Adrenal gland (tissue), 19 donors: ENCODE measurements at places on chromosomes 5 and 9.
A peak's percentile ranks its signal among the peaks of the same experiment; 100 is the strongest.

DNA sequence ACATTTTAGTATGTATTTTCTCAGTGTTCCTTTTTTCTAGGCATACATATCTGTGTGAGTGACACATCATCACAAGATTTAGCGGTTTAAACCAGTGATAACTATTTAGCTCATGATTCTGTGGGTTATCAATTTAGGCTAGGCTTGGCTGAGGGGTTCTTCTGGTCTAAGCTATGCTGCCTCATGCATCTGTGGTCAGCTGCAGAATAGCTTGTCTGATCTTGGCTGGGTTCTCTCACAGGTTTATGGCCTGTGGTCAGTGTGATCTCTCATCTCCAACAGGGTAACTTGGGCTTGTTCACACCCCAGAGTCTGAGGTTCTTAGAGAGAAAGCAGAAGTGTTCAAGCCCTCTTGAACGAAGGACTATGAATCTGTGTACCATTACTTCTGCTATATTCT lies 363.3 kb downstream of the KDM4C start:
- no peaks in the 10 kb centered on the region for H3K4me1 ChIP-seq
- no peaks in the 10 kb centered on the region for H3K27me3 ChIP-seq
- H3K36me3 ChIP-seq, result no peaks in the 10 kb centered on the region
- H3K4me3 ChIP-seq, result no peak overlapping the region

GRCh38 chr5:142078221-142078620 lies 30.4 kb upstream of the NDFIP1 start:
- H3K27ac ChIP-seq, result no peak overlapping the region
- H3K36me3 ChIP-seq, result no peaks in the 10 kb centered on the region
- no peaks in the 10 kb centered on the region for H3K4me1 ChIP-seq

DNA sequence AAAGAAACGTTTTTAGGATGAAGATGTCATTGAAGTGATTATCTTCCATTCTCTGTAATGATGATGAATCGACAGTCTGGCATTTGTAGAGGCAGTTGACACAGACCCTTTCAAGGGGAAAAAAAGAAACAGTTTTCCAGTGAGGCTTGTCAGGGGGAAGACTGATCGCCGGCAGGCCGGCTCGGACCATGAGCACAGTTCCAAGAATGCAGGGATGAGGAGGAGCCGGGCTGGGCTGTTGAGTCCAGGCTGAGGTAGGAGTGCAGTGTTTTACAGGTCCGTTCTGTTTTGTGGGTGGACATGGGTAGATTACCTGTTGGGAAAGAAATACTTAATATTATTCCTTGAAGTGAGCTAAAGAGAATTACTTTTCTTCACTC lies 194.6 kb downstream of the AOPEP start:
- H3K27me3 ChIP-seq, result no peaks in the 10 kb centered on the region
- H3K27ac ChIP-seq, result peak overlapping the region; percentile 64
- no peak overlapping the region for H3K4me3 ChIP-seq
- H3K4me1 ChIP-seq, result no peaks in the 10 kb centered on the region
- peak; percentile 39 for DNase-seq
- H3K36me3 ChIP-seq, result no peaks in the 10 kb centered on the region

- H3K36me3 ChIP-seq, result no peaks in the 10 kb centered on the region
- no peaks in the 10 kb centered on the region for H3K27me3 ChIP-seq
- H3K4me1 ChIP-seq, result peaks cover 39% of the 10 kb centered on the region
- H3K27ac ChIP-seq, result no peak overlapping the region
- no peak for DNase-seq
Observed at GRCh38 chr9:125523681-125524080, 183.3 kb downstream of the MAPKAP1 start.

GRCh38 chr5:77645158-77645994 lies 6.9 kb upstream of the OTP start:
- peaks cover 4% of the 10 kb centered on the region for H3K4me1 ChIP-seq
- no peak overlapping the region for H3K27ac ChIP-seq
- H3K27me3 ChIP-seq, result peaks cover 55% of the 10 kb centered on the region

- H3K36me3 ChIP-seq, result no peaks in the 10 kb centered on the region
- H3K27me3 ChIP-seq, result no peaks in the 10 kb centered on the region
- no peaks in the 10 kb centered on the region for H3K4me1 ChIP-seq
- no peak for DNase-seq
- H3K27ac ChIP-seq, result no peak overlapping the region
Observed at GRCh38 chr5:1770443-1770802, 29.2 kb downstream of the MRPL36 start.

- no peaks in the 10 kb centered on the region for H3K27me3 ChIP-seq
- H3K36me3 ChIP-seq, result no peaks in the 10 kb centered on the region
- H3K4me3 ChIP-seq, result no peak overlapping the region
- no peak overlapping the region for H3K27ac ChIP-seq
- no peaks in the 10 kb centered on the region for H3K4me1 ChIP-seq
Observed at GRCh38 chr5:65262649-65263059, 219.1 kb downstream of the ADAMTS6 start.

DNA sequence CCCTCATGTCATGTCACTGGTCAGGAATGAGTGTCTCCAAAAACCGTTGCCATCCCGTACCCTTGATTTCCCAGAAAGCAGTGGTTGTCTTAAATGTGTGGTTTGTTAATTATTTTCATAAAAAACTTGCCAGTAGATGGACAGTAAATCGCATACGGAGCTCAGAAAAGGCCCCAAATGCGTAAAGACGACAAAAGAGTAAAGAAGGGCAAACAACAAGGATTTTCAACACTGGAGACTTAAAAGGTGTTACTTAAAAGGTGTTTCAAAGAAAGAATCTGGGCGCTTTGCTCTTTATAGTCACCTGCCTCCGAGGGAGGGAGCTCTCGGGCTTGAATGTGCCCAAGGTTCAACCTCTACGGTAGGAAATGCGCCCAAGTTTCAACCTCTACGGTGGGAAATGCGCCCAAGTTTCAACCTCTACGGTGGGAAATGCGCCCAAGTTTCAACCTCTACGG lies 734 bp downstream of the KIF27 start:
- H3K27ac ChIP-seq, result peak overlapping the region; percentile 83
- H3K27me3 ChIP-seq, result no peaks in the 10 kb centered on the region
- no peak overlapping the region for H3K4me3 ChIP-seq

- DNase-seq, result no peak
- no peaks in the 10 kb centered on the region for H3K27me3 ChIP-seq
- no peaks in the 10 kb centered on the region for H3K4me1 ChIP-seq
Observed at GRCh38 chr5:38718771-38719391, 126.9 kb upstream of the OSMR start.

DNA sequence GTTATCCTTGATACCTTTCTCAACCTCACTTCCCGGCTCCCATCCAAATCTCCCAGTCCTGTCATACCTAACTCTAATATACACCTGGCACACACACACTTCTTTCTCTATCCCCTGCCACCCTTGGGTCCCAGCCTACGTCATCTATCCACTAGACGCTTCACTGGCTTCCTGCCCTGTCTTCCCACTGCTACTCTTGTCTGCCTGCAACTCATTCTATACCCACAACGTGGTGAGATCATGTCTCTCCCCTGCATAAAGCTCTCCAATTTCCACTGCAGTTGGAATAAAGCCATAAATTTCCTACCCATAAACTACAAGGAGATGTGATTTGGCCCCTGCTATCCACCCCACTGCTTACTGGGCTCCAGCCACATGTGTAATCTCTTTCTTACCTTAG lies 93.5 kb downstream of the JMY start:
- no peak overlapping the region for H3K4me3 ChIP-seq
- H3K27ac ChIP-seq, result no peak overlapping the region
- H3K4me1 ChIP-seq, result no peaks in the 10 kb centered on the region
- no peaks in the 10 kb centered on the region for H3K27me3 ChIP-seq
- no peaks in the 10 kb centered on the region for H3K36me3 ChIP-seq

- no peaks in the 10 kb centered on the region for H3K36me3 ChIP-seq
- no peaks in the 10 kb centered on the region for H3K27me3 ChIP-seq
- no peak overlapping the region for H3K4me3 ChIP-seq
Observed at GRCh38 chr5:146540414-146540813, 24.4 kb upstream of the GPR151 start.

DNA sequence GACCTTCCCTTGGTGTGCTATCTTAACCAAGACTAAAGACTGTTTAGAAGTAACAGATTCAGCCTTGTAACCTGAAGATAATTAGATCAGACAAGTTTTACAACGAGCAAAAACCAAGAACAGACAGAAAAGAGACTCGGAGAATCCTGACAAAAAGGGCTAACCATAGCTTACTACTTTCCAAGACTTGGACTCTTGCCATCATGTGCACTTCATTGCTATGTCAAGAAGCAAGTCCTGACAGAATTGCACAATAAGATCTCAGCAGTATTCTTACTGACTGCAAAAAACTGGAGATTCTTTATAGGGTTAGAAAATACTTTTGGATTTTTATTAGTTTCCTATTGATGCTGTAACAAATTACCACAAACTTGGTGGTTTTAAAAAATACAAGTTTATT lies 1539.0 kb upstream of the NUDT12 start:
- H3K4me3 ChIP-seq, result no peak overlapping the region
- no peaks in the 10 kb centered on the region for H3K4me1 ChIP-seq
- DNase-seq, result no peak
- H3K36me3 ChIP-seq, result no peaks in the 10 kb centered on the region
